Fibroblast of skin of scalp (primary cell): ENCODE measurements at places on chromosomes 2 and 18.

DNA sequence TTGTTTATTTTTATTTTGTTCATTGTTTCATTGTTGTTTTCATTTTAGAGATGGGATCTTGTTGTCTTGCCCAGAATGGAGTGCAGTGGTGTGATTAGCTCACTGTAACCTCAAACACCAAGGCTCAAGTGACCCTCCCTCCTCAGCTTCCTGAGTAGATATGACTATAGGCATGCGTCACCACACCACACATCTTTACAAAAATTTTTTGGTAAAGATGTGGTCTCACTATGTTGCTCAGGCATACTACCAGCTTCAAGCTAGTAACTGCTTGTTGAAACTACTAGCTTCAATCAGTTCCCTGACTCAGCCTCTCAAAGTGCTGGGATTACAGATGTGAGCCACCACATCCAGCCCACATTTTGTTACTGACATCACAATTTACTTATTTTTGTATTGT is 14.8 kb downstream of the FAM237A start:
- no peak for DNase-seq

DNA sequence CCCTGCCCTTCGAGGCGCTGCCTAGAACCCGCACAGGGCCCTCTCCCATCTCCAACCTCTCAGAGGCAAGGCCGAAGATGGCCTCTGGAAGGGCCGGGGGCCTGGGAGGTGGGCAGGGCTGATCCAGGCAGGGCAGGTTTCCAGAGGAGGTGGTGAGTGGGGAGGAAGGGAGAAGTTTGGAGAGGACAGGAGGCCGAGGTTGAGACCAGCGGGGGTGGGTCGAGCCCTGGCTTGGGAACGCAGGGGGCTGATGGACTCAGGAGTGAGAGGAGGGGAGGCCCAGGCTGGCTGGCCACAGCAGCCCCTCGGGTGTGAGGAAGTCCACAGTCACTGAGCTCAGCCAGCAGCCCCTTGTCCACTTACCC is 10.5 kb downstream of the CAPN10 start:
- DNase-seq = no peak

DNA sequence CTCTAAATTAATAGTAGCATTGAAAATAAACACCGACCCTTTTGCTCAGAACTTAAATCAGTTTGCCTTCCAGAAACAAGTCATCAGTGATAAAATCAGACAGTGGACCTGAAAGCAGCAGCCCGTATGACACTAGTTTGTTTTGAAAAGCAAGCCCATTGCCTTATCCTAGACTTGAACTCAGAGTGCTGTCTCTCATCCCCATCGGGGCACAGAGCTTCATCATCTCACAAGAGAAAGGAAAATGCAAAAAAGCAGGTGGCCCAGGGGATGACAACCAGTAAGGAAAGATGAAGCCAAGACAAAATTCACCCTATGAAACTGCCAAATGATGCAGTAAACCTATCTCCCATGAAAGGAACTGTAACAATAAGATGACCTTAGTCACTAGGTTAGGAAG is 71.2 kb downstream of the CERKL start:
- no peak for DNase-seq

DNA sequence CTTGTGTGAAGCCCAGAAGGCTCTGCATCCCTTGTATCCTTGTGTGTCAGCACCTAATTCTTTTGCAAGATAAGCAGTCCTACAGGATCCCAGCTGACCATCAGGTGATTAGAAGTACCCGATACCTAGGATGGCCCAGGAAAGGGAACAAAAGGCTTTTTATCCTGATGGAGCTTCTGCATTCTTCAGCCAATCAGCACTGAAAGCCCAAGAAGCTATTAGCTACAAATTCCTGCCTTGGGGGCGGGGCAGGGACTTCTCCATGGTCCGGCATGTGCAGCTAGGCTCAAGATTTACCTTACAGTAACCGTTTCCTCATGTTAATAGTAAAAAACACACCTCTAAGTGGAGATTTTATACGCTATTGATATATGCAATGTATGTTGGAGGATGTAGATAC is 264.6 kb upstream of the THUMPD2 start:
- DNase-seq = no peak

- DNase-seq = no peak
Observed at GRCh38 chr2:5367321-5367720, 324.9 kb upstream of the SOX11 start.

DNA sequence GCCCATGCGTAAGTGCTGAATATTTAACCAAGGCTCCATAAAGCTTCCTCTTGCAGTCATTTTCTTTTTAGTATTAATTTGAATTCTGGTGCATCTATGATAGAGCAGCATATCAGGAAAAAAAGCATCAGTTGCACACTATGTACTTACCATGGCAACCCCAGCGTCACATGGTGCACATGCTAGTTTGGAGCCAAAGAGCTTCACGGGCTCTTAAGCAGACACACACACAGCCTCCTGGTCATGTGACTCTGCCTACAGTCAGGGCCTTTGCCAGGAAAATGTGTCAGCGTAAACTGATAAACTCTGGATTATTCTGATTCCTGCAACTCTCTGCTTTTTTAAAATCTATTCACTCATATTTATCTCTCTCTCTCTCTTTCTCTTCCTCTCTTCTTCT is 30.2 kb downstream of the NYAP2 start:
- DNase-seq = peak; percentile 6

GRCh38 chr2:212392043-212392442 is 146.6 kb downstream of the ERBB4 start:
- peak; percentile 57 for DNase-seq

- no peak for DNase-seq
Observed at GRCh38 chr2:151096235-151096634, 165.4 kb downstream of the RBM43 start.

DNA sequence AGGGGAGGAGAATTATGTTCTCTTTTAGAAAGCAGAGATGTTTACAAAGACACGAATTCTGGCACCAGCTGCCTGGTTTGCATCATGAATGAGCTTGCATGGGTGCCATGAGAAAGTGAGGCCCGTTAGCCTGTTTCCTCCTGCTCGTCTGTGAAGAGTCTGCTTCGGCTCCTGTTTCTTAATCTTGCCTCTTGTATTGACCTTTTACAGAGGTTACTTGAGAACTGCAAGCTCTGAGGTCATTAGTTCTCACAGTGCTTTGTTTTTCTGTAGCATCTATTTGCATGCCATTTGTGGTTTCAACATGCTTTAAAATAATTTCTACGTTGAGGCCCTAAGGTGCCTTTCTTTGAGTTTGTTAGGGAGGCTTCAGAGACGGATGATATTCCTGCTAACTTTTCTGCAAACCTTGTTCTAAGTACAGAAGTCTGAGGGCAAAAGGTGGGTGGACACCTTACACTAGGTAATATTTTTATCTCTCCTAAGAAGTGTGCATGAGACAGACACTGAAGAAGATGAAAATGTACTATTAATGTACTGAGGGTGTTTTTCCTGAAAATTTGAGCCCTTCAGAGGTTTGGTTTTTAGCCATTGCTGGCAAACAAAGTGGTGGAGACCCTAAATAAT is 53.4 kb upstream of the LINC00305 start:
- DNase-seq = no peak

DNA sequence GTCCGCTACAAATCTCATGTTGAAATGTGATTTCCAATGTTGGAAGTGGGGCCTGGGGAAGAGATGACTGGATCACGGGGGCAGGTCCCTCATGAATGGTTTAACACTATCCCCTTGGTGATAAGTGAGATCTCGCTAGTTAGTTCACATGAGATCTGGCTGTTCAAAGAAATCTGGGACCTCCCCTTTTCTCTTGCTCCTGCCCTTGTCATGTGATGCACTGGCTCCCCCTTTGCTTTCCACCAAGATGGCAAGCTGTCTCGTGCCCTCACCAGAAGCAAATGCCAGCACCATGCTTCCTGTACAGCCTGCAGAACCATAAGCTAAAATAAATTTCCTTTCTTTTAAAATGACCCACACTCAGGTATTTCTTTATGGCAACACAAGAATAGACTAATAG is 57.3 kb upstream of the C2orf15 start:
- DNase-seq = no peak

DNA sequence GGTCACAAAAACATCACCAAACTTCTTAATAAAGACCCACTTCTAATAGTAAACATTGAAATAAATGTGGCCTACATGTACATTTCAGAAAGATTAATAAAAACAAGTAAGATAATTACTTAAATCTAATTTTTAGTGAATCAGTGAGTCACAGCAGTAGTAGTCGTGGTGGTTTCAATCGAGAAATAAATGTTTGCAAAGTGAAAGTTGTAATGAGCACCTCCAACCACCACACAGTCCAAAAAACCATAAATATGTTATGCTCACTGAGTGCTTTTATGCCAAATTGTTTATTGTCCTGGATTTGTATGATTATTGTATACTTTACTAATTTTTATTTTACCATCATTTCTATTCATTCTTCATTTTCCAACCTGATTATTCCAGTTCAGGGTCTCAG is 61.8 kb upstream of the SPOPL start:
- no peak for DNase-seq

DNA sequence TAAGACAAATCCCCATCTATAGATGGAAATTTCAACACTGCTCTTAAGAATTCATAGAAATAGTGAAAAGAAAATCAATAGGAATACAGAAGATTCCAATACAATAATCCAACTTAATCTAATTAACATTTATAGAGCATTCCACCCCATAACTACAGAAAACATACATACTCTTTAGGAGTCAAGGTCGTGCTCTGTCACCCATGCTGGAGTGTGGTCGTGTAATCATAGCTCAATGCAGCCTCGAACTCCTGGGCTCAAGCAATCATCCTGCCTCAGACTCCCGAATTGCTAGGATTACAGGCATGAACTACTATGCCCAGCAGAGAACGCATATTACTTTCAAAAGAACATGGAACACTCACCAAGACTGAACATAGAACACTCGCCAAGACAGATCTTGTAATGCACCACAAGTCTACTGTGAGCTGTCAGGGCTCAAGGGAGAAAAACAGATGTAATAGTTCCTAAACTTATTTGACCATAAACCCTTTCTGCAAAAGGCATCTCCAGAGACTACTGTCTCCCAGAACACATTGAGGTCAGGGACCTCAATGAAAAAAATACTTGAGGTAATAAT is 14.1 kb downstream of the MEMO1 start:
- DNase-seq = no peak

DNA sequence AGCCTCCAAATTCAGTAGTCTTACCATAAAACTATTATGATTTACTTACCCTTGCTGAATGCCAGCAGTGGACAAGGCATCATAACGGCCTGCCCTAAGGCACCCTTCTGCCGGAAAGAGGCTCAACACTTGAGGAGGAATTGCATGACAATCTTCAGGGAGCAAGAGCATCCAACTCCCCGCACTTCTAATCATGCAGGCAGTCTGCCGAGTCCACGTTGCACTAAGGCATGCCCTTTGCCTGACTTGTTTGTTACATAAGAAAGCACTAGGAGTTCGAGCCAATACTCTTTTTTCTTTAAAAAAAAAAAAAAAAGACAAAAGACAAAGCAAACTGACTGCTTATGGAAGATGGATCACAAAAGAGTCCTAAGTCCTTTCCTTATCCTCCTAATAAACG is 17.9 kb upstream of the SPTBN1 start:
- no peak for DNase-seq
